ENCODE measurements at places on chromosomes 1 and 21.

- peak; percentile 76 for DNase-seq
These were observed 515 bp upstream of the CAMTA1 start for GRCh38 chr1:6784560-6785317.

DNA sequence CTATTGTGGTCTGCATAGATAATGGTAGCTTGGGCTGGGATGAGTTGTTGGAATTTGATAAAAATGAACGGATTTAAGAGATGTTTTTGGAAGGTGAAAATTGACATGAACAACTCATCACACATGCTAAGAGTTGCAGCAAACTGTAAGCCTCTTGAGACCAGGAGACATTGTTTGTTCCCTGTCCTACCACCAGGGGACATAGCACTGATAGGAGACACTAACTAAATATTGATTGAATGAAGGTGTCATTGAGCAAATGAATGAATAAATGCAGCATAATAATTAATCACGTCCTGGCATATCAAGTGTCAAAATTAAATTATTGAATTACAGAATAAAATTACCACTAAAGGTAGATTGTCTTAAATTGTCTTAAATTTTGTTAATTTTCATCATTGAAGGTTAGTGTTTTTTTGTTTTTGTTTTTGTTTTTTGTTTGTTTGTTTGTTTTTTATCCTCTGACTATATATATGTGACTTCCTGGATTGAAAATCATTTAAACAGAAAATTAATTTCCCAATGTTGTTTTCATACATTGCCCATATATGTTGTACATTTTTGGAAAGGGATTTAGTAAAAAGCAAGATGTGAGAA is 285.3 kb upstream of the C1orf105 start:
- DNase-seq, result no peak

- peak; percentile 24 for DNase-seq
These were observed at the start of gene UBE2Q1 for GRCh38 chr1:154557939-154558719. Gene UBE2Q1 (minus strand): TSS chr1:154558662. CDS start chr1:154558553, 109 bp downstream.

GRCh38 chr1:75133750-75134646 is at the start of gene LHX8:
Gene LHX8 (plus strand): TSS chr1:75134388. CDS start chr1:75136615, 2,227 bp downstream.
- no peak for DNase-seq

DNA sequence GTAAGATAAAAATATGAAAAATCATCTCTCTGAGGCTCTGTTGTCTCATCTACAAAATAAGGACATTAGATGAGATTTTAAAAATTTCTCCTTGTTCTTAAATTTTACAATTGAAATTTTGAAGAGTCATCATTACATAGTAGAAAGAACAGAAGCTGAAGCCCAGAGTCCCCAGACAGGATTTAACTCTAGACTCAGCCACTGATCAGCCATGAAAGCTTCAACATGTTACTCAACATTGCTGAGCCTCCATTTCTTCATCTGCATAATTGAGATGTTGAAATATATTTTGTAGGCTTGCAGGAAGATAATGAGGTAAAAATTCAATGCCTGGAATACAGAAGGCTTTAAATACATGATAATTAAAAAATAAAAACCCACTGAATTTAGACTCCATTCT is 633.3 kb downstream of the LMO4 start:
- no peak for DNase-seq

- DNase-seq, result no peak
These were observed 12.2 kb upstream of the ACTRT2 start for GRCh38 chr1:3009021-3009420.

DNA sequence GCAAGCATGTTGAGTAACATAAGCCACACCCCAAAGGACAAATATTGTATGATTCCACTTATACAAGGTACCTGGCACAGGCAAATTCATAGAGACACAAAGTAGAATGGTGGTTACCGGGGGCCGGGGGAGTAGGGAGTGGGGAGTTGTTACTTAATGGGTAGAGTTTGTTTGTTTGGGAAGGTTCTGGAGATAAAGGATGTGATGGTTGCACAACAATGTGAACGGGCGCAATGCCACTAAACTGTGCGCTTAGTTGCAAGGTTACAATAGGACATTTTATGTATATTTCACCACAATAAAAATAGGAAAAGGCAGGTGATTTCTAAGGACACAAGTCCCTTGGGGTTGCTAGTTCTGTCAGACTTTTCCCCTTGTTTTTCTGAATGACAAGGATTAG is 516.6 kb downstream of the KIF26B start:
- no peak for DNase-seq

GRCh38 chr1:5985250-5985649 is 7.0 kb downstream of the NPHP4 start:
- DNase-seq, result no peak

- DNase-seq, result no peak
These were observed 33.9 kb downstream of the OLFML2B start for GRCh38 chr1:161989786-161990185.

- DNase-seq, result no peak
These were observed 853 bp downstream of the USP16 start for GRCh38 chr21:29025328-29025713.

DNA sequence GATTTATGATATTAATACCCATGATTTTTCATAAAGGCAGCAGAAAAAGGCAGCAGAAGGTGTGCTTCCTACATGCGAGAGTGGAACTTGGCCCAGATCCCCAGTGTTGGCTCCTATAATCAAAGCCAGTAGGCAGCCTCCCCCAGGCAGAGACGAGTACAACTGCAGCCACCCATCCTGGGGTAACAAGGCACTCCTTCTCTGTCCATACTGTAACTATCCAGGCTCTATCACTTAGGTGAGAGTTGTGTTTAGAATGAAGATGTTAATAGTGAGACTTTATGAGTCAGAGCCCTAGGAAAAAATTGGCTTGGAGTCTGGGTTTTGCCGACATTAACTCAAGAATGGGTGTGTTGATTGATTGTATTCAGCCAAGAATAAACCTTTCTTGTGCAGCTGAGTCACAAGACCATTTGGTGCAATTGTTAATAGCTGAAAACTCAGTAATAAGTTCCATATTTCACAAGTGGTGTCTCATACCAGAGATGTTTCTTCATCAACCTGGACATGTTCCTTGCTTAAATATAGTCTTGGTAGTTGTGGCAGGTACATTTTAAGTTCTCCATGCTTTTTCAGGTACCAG is 322.3 kb downstream of the DUSP10 start:
- DNase-seq, result no peak

GRCh38 chr1:203342192-203342940 is 8.6 kb downstream of the FMOD start:
- peak; percentile 47 for DNase-seq

GRCh38 chr1:1432274-1432950 is 3.1 kb upstream of the VWA1 start:
- no peak for DNase-seq

DNA sequence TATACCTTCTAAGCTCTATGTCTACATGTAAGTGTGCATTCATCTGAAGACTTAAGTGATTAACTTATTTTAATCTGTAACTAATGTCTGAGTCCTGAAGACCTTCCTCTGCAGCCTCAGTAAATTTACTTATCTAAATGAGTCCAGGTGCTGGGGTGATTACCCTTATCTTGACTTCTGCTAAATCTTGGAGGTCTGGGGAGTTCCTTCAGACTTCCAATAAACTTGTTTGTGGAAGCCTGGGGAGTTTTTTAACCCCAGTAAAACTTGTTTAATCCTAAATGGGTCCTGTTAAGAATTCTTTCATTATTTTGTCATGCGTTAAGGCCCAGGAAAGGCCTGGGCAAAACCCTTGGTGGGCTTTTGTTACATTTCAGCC is 37.0 kb downstream of the RSPH1 start:
- no peak for DNase-seq

DNA sequence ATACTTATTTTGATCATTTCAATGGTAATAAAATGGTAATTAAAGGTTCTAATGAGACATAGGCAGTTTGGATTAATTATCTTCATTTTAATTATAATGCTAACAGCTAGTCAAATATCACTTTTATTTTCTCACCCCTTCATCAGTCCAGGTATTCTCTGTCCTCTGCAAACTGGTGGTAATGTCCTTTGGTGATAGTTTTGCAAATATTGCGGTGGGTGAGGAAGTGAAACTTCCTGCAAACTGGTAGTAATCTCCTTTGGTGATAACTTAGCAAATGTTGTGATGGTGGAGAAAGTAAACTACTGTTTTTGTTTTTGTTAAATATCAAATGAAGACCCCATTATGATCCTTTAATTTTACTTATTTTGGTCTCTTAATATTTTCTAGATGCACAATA is 209.0 kb downstream of the AMY1C start:
- DNase-seq, result no peak
